Stimulated activated CD4-positive, alpha-beta T cell treated with anti-CD3 and anti-CD28 coated beads, TNF-alpha, amount 100 ng/mL, for 48 hours (primary cell): ENCODE measurements at places on chromosomes 16 and 17.

DNA sequence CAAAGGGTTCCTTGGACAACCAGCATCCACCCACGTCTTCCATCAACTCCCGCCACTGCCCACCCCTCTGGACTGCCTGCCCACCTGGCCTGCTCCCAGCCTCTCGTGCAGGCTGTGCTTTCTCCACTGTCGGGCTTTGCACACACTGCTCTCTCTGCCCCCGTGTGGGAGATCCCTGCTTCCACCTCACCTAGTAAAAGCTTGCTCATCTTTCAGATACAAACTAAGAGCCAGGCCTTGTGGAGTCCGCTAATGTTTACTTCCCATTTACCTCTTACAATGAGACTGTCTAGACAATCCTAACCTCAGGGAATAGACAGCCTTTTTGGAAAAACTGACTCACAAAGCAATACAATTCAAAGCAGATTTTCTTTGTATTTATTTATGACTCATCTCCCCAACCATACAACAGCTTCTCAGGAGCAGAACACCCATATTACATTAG, 67.6 kb downstream of the USP31 start:
- DNase-seq: no peak

DNA sequence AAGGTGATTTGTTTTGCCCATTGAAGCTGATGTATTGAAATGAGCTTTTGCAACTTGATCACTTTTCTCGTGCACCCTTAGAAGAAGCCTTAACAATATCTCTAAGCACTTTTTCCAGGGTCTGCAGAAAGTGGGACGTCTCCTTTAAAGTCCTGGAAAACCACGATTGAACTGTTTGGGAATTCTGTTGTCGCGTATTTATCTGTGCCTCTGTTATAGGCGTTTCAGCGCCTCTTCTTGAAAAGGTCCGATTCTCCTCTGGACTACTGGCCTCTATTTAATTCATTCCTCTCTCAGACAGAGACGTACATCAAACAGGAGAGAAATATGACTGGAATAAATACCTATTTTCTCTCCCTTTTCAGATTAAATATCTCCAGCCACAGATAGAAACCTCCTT, 262.4 kb upstream of the PSMD7 start:
- DNase-seq: no peak

GRCh38 chr16:69431948-69432468, 7.6 kb downstream of the CYB5B start:
- DNase-seq: no peak

DNA sequence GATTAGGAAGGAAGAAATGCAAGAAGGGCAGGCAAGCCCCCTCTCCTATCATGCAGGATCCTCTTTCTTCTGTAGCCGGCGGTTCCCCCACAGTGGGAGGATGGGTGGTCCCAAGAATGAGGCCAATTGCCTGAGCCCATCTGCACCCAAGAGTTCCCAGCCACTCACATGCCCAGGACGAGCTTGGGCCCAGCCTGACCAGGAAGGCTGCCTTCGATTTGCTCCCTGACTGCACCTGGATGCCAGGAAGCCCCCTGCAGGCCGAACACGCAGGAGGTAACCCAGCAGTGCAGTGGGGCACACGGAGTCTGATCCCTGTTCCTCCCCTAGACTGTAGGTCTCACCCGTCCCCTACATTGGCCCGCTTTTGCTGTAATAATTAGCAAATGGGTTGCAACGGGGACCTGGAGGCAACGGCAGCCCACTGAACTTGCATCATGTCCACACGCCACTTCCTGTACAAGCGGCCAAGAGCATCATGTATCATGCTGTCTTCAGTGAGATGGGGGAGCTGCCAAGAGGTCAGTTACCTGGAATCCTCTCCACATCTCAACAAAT, 67.5 kb downstream of the AMFR start:
- DNase-seq: no peak

DNA sequence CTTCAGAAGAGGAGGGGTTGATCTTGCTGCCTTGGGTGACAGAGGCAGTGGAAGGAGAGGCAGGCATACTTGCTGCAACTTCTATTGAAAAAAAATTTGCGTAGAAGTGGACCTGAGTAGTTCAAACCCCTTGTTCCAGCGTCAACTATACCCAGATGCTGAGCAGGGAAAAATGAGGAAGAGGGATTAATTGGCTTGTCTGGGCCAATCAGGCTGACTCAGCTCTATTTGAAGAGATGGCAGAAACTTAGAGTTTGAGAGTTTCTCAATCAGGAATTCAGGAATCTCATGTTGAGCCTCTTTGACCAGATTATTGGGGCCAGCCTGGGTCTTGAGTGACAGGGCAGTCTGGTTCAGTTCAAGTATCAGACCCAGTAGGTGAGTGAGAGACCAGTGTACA, 17.6 kb downstream of the CASC3 start:
- no peak for DNase-seq
